Activated CD8-positive, alpha-beta T cell treated with anti-CD3 and anti-CD28 coated beads, Interleukin-2, amount 10 ng/mL, durations not matched to agents 7 days and 5 days (primary cell): ENCODE measurements at places on chromosomes 11 and 22. TPM values are rescaled to one million over a fixed set of nuclear protein-coding genes. Genes with fewer than 3 reads are reported as not detected.

- DNase-seq = no peak
Measured at GRCh38 chr11:12824281-12825041, 150.2 kb downstream of the TEAD1 start.

Gene ZBTB16
- 16.4 TPM for total RNA-seq

Gene CARD10
- 0.31 TPM for total RNA-seq

GRCh38 chr11:44138980-44139379 is 43.5 kb downstream of the EXT2 start:
- no peak for DNase-seq

- no peak for DNase-seq
Measured at GRCh38 chr11:46055371-46055770, 65.9 kb downstream of the PHF21A start.

Gene MS4A6E
- not detected for total RNA-seq

Gene ZNF214
- total RNA-seq = not detected
